Kidney epithelial cell (primary cell): ENCODE measurements at places on chromosomes 5 and 9. TPM values are rescaled to one million over a fixed set of nuclear protein-coding genes. Genes with fewer than 3 reads are reported as not detected.

Gene PCDHGB2
- 1.2 and 1.9 TPM in 2 replicates for total RNA-seq

Gene GRM6
- total RNA-seq, result not detected in 2 replicates

DNA sequence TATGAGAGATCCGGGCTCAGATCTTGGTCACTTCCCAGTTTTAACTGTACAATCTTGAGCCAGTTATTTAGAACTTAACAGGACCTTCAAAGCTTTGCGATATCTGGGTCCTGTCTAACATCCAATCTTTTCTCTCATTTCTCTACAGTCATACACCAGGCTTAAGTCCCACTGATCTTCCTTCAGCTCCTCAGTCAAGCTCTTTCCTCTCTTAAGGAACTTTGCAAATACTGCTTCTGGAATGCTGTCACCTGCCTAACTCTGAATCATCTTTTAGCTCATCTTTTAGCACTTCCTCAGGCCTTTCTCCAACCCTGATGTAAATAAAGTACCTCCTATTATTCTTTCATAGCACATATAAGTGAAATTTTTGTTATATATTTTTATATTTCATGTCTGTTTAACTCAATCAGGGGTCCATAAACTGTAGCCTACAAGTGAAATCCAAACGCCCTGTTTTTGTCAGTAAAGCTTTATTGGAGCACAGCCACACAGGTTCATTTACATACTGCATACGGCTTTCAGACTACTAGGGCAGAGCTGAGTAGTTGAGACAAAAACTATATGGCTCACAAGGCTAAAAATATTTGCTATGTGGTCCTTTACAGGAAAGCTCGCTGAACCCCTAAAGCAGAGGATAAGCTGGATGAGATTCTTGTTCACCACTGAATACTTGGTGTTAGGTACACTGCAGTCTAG, 63.5 kb downstream of the MEF2C start:
- DNase-seq, result no peak

- no peak for DNase-seq
Measured at GRCh38 chr5:17115855-17116254, 101.6 kb upstream of the BASP1 start.

GRCh38 chr5:58268268-58268667, 191.6 kb downstream of the PLK2 start:
- no peak for DNase-seq

DNA sequence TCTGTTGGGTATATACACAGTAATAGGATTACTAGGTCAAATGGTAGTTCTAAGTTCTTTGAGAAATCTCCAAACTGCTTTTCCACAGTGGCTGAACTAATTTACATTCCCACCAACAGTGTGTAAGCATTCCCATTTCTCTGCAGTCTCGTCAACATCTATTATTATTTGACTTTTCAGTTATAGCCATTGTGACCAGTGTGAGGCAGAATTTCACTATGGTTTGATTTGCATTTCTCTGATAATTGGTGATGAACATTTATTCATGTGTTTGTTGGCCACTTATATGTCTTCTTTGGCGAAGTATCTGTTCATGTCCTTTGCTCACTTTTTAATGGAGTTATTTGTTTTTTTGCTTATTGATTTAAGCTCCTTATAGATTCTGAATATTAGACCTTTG, 596.2 kb upstream of the DAB2 start:
- DNase-seq, result no peak

Gene DMGDH
- total RNA-seq, result 2.9 and 4.2 TPM in 2 replicates

DNA sequence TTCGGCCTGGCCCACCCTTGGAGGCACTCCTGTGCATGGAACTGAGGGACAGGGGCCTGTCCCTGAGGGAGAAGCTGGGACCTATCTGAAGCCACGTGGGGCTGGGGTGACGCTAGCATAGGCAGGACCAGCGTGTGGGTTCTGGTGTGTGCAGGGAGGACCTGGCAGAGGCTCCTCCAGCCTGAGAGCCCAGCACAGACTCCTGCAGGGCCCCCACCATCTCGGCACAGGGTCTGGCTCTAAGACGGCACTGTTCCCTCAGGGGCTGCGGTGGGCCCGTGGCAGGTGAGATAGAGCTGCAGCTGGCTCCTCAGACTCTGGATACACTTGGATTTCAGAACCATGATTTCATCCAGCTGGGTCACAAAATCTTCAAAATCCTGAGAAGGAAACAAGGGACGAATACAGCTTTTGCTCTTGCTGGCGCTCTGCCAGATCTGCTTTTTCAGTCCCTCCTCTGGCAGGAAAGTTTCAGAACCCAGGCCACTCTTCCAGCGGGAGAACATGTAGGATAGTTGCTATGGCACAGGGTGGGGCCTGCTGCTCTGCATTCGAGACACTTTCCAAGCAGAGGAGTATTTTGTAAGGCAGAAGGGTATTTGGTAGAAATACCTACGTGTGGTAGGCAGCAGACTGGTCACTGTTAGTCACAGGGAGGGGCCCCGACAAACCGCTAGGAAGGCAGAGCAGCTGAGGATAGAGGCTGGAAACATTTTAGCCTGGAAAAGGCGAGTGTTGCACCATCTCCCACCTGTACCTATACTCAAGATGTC, 74.7 kb downstream of the KIF24 start:
- peak; percentile 51 for DNase-seq

DNA sequence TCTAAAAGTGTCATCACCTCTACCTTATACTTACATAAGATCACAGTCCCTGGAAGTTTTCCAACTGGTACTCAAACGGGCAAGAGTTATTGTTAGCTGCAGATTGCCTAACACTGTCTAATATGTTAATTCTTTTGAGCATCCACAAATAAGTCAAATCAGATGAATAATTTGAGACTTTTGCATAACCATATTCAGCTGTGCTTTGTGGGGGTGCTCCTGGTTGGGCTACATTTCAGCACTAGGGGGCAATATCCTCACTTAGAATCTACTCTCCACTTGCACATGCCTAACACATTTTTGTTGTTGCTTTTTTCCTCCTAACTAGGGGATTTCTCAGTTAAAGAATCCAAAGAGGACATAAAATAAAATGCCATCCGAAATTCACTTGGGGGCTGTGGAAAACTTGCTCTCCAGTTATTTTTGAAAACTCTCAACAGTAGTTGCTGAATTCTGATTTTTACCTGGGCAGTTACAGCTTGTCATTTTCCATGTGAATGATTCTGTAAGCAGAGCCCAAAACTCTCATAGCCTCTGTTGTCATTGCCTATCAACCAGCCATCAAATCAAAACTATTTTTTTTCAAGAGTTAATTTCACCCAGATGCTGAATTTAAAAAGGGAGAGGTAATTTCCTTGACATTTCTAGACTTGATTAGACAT, 71.5 kb downstream of the TRIM36 start:
- DNase-seq, result no peak
